Mucosa of descending colon (tissue), 3 donors: ENCODE measurements at places on chromosomes 1 and 21. TPM values are rescaled to one million over a fixed set of nuclear protein-coding genes. Genes with fewer than 3 reads are reported as not detected.

Gene MROH7
- 8.9 TPM for total RNA-seq

Gene TP73
- total RNA-seq = 0.63 TPM

Gene CASP9
- total RNA-seq = 14.2 TPM

Gene GJA5
- 1.3 TPM for total RNA-seq

Gene CHODL
- 0.41 TPM for total RNA-seq

Gene HIVEP3
- total RNA-seq = 4.9 TPM
